ENCODE measurements at places on chromosomes 13 and 19. TPM values are rescaled to one million over a fixed set of nuclear protein-coding genes. Genes with fewer than 3 reads are reported as not detected.

ZNF567 gene
- 7.6 TPM for total RNA-seq

PDCD2L gene
- 42.1 TPM for total RNA-seq

RPS28 gene
- 2,492 TPM for total RNA-seq

ATP4B gene
- not detected for total RNA-seq

TNNI3 gene
- not detected for total RNA-seq

NUFIP1 gene
- total RNA-seq, result 10.4 TPM

AXL gene
- 0.36 TPM for total RNA-seq

IGFL2 gene
- total RNA-seq, result not detected

RFX2 gene
- total RNA-seq, result 8.9 TPM

PROZ gene
- total RNA-seq, result not detected

GRCh38 chr13:53759016-53759415 is 730.4 kb downstream of the OLFM4 start:
- no peak for DNase-seq

DNA sequence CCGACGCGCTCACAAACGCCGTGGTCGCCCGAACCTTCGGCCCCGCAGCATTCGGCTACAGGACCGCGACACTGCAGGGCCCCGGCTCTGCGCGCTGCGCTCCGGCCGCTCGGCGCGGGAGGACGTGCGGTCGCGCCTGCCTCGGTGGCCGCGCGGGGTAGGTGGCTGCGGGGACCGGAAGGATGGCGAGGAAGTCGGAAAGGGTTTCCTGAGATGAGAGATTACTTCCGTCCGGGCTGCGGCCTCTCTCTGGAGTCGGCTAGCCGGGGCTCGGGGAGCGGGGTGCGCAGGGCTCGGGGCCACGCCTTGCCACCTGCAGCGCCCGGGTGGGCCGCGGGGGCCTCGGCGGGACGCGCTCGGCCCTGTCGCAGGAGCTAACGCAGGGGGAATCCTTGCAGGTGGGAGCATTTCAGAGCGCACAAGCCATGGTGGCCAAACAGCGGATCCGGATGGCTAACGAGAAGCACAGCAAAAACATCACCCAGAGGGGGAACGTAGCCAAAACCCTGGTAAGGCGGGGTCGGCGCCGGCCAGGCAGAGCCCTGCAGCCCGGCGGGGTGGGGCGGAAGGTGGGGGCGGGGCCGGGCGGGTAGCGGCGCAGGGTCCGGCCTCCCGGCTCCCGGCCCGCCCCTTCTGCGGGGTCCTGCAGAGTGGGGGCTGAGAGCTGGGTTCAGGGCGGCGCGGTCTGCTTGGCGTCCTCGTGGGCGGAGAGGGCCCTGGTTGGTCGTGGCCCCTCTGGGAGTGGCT is at the start of gene SERP2:
Gene SERP2, plus strand, starts transcription at position 224 of the 747 bp plus-strand sequence. Its CDS starts 202 bp downstream, at position 426.
- DNase-seq, result peak; percentile 38

DNA sequence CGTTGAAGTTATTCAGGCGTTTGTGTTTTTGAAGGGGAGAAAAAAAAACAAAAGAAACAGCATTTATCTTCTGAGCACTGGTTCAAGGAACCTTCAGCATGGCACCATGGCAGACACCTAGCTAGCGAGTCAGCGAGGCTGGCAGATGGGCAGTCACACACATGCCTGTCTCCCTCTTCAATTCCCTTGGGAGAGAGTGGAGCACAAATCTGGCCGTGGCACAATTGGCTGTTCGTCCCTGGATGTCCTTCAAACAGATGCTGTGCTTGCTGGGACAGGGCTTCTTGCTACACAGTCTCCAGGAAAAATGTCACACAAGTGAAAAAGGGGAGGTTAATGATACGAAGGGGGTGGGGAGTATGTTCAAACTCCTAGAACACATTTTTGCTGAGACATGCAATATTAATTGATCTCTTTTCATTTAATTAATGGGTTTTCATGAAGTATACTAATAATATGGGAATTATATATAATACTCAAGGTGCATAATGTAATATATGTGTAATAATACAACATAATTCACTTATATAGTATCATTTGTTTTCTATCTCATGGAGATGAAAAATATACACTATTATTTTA is 1674.5 kb upstream of the SLC10A2 start:
- no peak for DNase-seq

GRCh38 chr13:31282741-31283455 is 83.1 kb downstream of the B3GLCT start:
- peak; percentile 8 for DNase-seq

- no peak for DNase-seq
Observed at GRCh38 chr19:17748884-17749638, 2.2 kb upstream of the FCHO1 start.

DNA sequence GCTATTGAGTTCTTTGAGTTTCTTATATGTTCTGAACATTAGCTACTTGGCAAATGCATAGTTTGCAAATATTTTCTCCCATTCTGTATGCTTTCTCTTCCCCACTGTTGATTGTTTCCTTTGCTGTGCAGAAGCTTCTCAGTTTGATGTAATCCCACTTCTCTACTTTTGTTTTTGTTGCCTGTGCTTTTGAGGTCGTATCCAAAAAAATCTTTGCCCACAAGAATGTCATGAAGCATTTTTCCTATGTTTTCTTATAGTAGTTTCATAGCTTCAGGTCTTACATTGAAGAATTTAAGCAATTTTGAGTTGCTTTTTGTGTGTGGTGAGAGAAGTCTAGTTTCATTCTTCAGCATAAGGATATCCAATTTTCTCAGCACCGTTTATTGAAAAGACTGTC is 536.7 kb upstream of the ARGLU1 start:
- DNase-seq, result no peak

DNA sequence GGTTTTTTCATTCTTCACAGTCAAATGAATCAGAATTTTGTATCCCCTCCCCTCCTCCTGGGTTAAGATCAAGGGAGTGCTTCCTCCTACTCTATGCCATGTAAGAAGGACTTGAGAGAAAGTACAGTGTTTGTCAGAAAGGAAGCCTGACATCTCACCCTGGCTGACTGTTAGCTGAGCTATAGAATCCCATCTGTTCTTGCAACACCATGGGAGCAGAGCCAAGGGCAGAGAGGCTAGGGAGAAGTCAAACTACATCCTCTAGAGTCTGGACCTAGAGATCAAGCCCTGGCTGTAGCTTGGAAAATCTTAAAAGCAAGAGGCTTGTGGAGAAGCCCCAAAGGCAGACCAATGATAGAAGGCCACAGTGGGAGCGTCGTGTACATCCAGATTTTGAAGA is 145.9 kb downstream of the OLFM4 start:
- no peak for DNase-seq

- DNase-seq, result no peak
Observed at GRCh38 chr13:41650706-41651105, 193.4 kb downstream of the RGCC start.

DNA sequence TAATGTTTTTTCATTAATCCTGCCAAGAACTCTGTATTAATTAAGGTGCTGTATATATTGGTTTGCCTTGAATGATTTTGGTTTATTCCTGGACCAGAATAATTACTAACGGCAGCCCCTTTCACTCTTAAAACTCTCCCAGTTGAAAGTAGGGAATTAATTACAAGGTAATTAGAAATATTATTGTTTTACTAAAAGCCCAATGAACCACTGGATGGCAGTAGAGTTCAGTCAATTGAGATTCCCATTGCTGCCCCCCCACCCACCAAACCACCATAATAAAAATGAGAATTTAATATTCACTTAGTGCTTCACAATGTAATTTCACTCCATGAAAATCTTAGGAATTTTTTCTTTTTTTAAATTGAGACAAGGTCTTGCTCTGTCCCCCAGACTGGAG is 13.7 kb downstream of the WBP4 start:
- peak; percentile 40 for DNase-seq

DNA sequence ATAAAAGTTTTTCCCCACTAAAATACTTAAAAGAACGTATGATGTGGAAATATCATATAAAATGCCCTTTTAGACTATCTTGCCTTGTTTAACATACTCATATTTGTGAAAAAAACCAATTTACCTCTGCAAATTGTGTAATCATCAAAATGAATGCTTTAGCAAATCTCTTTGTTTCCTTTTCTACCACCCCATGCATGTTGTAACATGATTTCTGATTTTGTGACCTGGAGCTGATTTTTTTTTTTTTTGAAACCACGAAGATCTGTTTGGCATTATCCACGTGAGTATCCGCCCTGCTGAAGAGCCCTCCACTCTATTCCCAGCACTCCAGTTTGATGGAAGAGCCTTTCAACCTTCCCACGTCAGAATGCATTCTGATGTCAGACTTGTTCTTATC is 245.8 kb upstream of the NBEA start:
- no peak for DNase-seq

DNA sequence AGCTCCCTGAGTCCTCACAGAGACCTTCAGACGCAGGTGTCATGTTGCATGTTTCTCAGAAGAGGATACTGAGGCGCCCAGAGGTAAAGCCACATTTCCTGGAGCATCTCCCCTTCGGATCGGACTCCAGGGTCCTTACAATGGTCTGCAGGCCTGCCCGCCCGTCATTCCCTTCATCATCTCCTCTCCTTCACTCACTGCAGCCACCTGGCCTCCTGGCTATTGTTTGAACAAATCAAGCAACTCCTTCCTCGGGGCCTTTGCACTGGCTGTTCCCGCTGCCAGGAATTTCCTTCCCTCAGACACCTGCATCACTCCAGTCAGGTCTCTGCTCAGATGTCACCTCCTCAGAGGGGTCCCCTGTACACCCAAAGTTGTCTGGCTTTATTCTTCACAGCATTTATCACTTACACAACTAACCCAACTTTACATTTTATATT is 20.3 kb downstream of the CEACAM16 start:
- no peak for DNase-seq

DNA sequence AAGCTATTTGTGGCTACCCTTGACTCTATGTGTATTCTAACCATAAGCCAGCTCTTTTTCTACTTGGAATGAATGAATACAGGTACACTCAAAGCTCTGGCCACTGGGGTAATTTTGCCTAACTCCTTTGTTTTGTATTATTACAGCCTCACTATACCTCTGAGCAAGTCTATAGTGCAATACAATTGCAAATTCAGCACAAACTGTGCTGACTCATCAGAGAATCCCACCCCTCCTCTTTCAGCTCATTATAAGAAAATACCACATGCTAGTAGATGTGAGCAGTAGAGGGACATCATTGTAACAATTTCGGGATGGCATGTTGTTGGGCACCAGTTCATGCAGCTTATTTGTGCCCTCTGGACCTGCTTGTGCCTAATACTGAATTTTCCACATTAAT is 1382.2 kb downstream of the SLITRK5 start:
- no peak for DNase-seq

GRCh38 chr19:47631681-47632446 is 22.9 kb downstream of the BICRA start:
- DNase-seq, result no peak

GRCh38 chr13:100340865-100341264 is 247.7 kb downstream of the GGACT start:
- DNase-seq, result no peak

DNA sequence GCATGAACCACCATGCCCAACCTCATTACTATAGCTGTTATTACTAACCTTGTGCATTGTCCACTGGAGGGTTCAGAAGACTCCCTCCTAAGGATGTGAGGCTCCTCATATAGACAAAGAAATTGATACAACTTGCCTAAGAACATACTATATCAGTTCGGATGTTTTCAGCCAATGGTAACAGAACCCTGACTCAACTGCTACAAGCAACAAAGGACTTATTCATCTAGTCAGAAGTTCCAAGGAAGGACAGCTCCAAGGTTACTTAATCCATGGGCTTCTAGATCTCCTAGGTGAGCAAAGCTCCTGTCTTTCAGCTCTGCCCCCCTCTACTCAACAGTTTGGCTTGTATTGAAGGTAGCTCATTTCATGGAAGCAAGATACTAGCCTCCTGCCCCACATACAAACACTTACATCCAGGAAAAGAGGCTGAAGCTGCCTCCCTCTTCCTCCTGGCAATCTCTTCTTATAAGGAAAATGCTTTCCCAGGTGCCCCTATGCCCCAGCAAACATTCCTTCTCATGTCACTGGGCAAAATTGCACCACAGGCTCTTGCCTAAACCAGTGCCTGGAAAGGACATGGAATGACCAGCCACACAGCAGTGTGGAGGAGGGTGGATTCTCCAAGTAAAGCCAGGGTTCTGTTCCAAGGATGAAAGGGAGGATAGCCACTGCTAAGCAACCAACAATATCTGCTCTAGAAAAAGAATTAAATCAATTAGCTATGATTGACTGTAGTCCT is 497.8 kb downstream of the FOXO1 start:
- DNase-seq, result no peak

GRCh38 chr13:42360046-42360574 is 88.2 kb downstream of the AKAP11 start:
- no peak for DNase-seq

DNA sequence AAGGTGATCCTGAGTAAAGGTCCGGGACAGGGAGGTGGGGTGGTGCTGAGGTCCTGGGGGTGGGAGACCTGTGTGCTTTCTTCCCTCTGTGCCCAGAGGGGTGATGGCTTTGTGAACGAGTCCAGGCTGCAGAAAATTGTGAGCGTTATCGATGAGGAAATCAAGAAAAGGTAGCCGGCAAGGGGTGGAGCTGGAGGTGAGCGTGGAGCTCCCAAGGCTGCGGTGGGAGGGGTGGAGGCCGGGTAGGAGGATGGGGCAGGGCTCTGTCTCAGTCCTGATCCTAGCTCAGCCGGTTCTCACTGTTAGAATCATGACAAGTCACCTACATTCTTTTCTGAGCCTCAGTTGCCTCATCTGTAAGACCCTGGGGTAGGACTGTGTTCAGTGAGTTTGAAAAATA is 4.0 kb downstream of the SELENOV start:
- no peak for DNase-seq

GRCh38 chr13:51717786-51718398 is 86.1 kb downstream of the DHRS12 start:
- no peak for DNase-seq

DNA sequence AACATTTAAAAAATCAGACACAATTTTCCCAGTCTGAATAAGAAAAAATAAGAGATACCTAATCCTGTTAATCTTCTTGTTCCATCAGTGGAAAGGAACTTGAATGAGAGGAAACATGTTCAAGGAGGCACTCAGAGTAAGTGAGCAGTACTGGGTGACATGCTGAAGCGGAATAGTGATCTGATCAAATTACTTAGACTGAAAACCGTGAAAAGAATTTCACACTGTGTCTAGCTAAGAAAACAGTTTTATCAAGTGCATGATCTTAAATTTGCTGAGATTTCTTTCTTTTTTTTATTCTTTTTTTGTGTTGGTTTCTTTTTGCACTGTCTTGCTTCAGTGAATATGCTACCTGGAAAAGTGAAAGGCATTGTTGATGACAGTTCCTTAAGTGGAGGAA is 249.5 kb upstream of the SLC10A2 start:
- DNase-seq, result no peak

GRCh38 chr13:86003029-86003428 is 203.8 kb upstream of the SLITRK6 start:
- DNase-seq, result no peak

Measured in activated CD8-positive, alpha-beta T cell treated with anti-CD3 and anti-CD28 coated beads for 36 hours (primary cell).